KBM-7 (cell line): ENCODE measurements at places on chromosomes 13 and 19.

GRCh38 chr13:41931337-41931736, 29.6 kb downstream of the VWA8 start:
- DNase-seq, result no peak

DNA sequence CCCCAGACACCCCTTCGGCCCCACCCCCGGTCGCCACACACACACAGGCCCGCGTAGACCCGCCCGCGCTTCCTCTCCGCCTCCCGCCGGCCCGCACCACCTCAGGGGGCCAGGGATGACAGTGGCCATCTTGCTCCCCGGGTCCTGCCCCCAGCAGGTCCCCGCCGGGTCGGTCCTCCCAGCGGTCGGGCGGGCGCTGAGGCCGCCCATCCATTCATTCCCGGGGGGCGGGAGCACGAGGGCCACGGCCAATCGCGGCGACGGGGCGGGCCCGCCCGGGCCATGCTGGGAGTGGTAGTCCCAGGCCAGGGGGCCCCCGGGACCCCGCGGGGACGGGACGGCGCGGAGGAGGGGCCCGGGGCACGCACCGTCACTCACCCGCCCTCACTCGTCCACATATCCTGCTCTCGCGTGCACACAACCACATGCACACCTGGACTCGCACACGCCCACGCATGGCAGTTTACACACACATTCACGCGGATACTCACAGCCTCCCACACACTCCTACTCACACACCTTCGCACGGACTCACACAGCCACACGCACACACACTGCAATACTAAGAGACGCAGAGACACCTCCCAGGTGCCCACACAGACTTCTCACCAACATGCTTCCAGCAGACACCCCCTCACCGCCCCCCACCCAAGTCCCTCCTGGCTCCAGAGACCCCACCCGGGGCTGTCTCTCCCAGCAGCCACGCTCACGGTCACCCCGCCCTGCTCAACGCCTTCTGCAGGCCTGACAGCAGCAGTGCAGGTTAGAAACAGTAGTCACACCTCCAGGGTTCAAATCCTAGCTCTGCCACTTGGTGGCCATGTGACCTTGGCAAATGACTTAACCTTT, at the start of gene DPF1:
TSS of gene DPF1 (minus strand) at position 209 of the 849 bp plus-strand sequence. CDS start at position 129, 80 bp downstream.
- peak; percentile 91 for DNase-seq

GRCh38 chr19:16087940-16088339, 11.6 kb downstream of the TPM4 start:
- no peak for DNase-seq

DNA sequence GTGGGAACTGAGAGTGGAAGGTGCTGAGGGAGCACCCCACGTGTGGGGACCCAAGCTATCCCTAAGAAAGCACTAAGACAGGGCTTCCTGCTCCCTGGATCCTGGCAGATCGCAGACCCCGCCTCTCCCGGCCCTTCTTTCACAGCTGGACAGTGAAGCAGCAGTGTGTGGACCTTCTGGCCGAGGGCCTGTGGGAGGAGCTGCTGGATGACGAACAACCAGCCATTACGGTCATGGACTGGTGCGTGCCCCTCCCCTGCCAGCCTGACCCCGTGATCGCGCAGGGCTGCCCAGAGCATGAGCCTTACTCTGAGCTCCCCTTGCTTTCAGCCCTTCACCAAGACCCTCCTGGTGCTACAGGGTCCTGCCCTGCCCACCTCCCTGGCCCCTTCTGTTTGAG, 2.3 kb downstream of the NCCRP1 start:
- DNase-seq, result no peak

DNA sequence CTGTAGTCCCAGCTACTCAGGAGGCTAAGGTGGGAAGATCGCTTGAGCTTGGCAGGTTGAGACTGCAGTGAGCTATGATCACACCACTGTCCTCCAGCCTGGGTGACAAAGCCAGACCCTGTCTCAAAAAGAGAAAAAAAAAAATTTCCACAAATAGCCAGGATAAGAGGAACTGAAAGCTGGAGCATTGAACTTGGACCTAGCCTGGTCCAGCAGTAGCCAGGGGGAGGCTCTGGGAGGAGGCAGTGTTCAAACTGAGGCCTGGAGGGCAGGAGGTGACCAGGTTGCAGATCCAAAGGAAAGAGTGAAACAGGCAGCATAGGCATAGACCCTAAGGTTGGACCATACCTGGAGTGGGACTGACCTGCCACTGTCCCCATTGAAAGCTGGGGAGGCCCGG, 26.9 kb upstream of the PIK3R2 start:
- no peak for DNase-seq

DNA sequence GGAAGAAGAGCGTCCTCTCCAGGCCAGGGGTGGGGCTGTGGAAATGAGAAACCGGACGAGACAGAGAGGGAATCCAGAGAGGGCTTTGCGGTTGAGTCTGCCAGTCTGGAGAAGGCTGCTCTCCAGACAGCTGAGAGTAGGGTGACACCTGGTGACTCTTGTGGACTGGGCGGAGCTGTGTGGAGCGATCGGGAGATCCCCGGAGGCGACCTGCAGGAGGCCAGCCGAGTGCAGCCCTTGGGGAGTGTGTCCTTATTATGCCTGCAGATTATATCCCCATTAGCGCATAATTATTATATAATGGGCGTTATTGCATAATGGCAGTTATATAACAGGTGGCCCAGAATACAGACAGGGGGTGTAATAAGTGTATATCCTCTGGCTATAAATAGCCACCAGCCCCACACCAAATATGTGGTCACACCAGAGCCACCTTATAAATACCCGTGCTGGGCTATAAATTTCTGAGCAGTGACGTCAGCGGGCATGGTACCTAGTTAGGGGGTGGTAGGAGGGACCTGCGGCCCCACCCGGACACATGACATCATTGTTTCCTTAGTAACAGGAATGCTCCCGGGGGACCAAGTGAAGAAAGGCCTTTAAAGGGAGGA, 41.2 kb downstream of the NFIX start:
- no peak for DNase-seq

GRCh38 chr19:1076951-1077350, 10.0 kb downstream of the ARHGAP45 start:
- DNase-seq, result peak; percentile 89

- DNase-seq, result peak; percentile 84
These were observed 2.6 kb upstream of the SIGLEC7 start for GRCh38 chr19:51139299-51140014.

- no peak for DNase-seq
These were observed 12.3 kb downstream of the TSSK6 start for GRCh38 chr19:19502808-19503602.

- no peak for DNase-seq
These were observed 11.3 kb downstream of the AP1M1 start for GRCh38 chr19:16208847-16209665.

GRCh38 chr13:35293579-35294226, 182.8 kb downstream of the MAB21L1 start:
- no peak for DNase-seq

- no peak for DNase-seq
These were observed 10.0 kb downstream of the POLR2E start for GRCh38 chr19:1085053-1085658.

GRCh38 chr13:27496006-27496405, 45.6 kb upstream of the MTIF3 start:
- no peak for DNase-seq

DNA sequence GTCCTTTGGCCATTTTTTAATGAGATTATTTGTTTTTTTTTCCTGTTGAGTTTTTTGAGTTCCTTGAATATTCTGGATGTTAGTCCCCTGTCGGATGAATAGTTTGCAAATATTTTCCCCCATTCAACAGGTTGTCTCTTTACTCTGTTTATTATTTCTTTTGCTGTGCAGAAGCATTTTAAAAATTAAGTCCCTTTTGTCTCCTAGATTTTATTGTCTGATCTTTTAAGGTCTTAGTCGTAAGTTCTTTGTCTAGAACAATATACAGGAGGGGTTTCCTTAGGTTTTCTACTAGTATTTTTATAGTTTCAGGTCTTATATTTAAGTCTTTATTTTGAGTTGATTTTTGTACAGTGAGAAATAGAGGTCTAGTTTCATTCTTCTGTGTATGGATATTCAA, 284.4 kb downstream of the GPC6 start:
- no peak for DNase-seq

DNA sequence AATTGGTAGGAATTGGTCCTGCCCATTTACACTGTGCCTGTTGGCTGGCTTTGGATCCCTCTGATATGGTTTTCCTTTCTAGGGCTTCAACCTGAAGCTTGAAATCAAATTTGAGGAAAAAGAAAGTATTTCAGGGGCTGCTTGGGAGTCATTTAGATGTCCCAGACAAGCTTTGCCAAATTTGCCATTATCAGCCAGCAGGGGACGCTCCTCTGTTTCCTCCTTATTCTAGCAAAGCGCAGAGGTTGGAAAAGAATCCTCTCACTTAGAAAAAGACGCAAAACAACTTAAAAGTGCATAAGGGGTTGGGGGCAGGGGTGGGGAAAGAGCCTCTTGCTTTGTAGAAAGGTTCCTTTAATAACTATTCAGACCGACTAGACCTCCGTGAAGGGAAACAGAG, 1211.1 kb upstream of the PCDH20 start:
- peak; percentile 1 for DNase-seq

- peak; percentile 43 for DNase-seq
These were observed at the start of gene ADAMTSL5 for GRCh38 chr19:1512671-1513498. ADAMTSL5 (minus strand) TSS chr19:1513019; CDS start chr19:1510943, 2,076 bp downstream.

- no peak for DNase-seq
These were observed 101.9 kb downstream of the GADD45B start for GRCh38 chr19:2577722-2578335.

- DNase-seq, result peak; percentile 75
These were observed 1.2 kb downstream of the TBC1D4 start for GRCh38 chr13:75480671-75481175.
